Esophagus (tissue), 2 donors: ENCODE measurements at places on chromosomes 11 and 22. TPM values are rescaled to one million over a fixed set of nuclear protein-coding genes. Genes with fewer than 3 reads are reported as not detected.

CCDC89 gene
- polyA plus RNA-seq: 0.08 TPM

ANO5 gene
- polyA plus RNA-seq: 0.31 TPM

PATE2 gene
- not detected for polyA plus RNA-seq

KRTAP5-1 gene
- polyA plus RNA-seq: not detected

CRYBB1 gene
- polyA plus RNA-seq: 0.14 TPM

SLC6A5 gene
- polyA plus RNA-seq: not detected

MS4A12 gene
- polyA plus RNA-seq: not detected

NAALAD2 gene
- 0.59 TPM for polyA plus RNA-seq

TMEM121B gene
- polyA plus RNA-seq: 0.33 TPM

DGAT2 gene
- 17.2 TPM for polyA plus RNA-seq

MOV10L1 gene
- 0.18 TPM for polyA plus RNA-seq

ACRV1 gene
- not detected for polyA plus RNA-seq

TNKS1BP1 gene
- polyA plus RNA-seq: 114 TPM

HMOX1 gene
- polyA plus RNA-seq: 74.0 TPM

ASCL2 gene
- polyA plus RNA-seq: 1.7 TPM

MYBPC3 gene
- 0.04 TPM for polyA plus RNA-seq

RAB36 gene
- polyA plus RNA-seq: 1.6 TPM

ARL2 gene
- 44.5 TPM for polyA plus RNA-seq

GAB4 gene
- polyA plus RNA-seq: not detected

GGTLC3 gene
- polyA plus RNA-seq: not detected

SLC25A17 gene
- polyA plus RNA-seq: 11.2 TPM

UVRAG gene
- 3.8 TPM for polyA plus RNA-seq

TRIM29 gene
- polyA plus RNA-seq: 1,078 TPM

CHEK2 gene
- 14.8 TPM for polyA plus RNA-seq

SCGB1C1 gene
- polyA plus RNA-seq: not detected

LGALS12 gene
- not detected for polyA plus RNA-seq

FSHB gene
- not detected for polyA plus RNA-seq

DNAJB7 gene
- polyA plus RNA-seq: not detected

MS4A5 gene
- polyA plus RNA-seq: not detected

NUMA1 gene
- 108 TPM for polyA plus RNA-seq

AMPD3 gene
- polyA plus RNA-seq: 4.3 TPM

SYT8 gene
- polyA plus RNA-seq: 360 TPM

RHOD gene
- polyA plus RNA-seq: 194 TPM

BLID gene
- not detected for polyA plus RNA-seq

FZD4 gene
- polyA plus RNA-seq: 2.0 TPM

SERPIND1 gene
- 0.06 TPM for polyA plus RNA-seq

MMP12 gene
- 0.62 TPM for polyA plus RNA-seq

LRRC56 gene
- polyA plus RNA-seq: 4.0 TPM

PLA2G3 gene
- polyA plus RNA-seq: 13.1 TPM

OR51T1 gene
- polyA plus RNA-seq: not detected

KCNJ1 gene
- polyA plus RNA-seq: 0.07 TPM

MFRP gene
- polyA plus RNA-seq: not detected

HEPHL1 gene
- 5.9 TPM for polyA plus RNA-seq

SLC5A12 gene
- 0.02 TPM for polyA plus RNA-seq

OR8D1 gene
- polyA plus RNA-seq: not detected

TRIM48 gene
- not detected for polyA plus RNA-seq

RFPL1 gene
- 0.04 TPM for polyA plus RNA-seq

GLB1L2 gene
- 3.2 TPM for polyA plus RNA-seq
